NCI-H748 treated with DMSO at 0.1 percent for 48 hours (cell line): ENCODE measurements at places on chromosomes 1 and 21.

DNA sequence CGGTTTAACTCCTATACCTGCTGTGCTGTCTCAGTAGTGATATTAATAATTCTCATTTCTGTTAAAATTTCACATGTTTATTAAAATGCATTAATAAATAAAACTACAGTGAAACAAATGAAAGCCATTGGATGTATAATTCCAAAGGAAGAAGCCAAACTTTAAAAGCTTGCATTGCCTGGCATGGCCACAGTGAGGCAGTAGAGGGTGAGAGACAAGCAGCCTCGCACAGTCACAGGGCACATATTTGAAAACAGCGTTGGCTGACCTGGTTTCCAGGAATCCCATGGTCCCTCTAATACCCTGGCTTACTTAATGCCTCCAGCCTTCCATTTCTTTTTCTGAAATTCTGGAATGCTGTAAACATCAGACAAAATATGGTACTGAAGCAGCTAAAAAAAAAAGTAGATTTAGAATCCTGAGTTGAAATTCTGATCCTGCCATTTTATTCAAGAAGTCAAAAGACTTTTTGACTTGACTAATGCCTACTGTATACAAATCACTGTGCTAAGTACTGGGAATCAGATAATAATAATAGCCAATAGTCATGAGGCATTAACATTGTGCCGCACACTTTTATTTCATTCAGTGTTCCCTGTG lies 6.7 kb upstream of the RNASEL start:
- DNase-seq: peak; percentile 12

GRCh38 chr1:41592451-41593125 lies 108.1 kb upstream of the EDN2 start:
- no peak for DNase-seq

GRCh38 chr1:193562121-193562520 lies 375.7 kb upstream of the B3GALT2 start:
- no peak for DNase-seq

DNA sequence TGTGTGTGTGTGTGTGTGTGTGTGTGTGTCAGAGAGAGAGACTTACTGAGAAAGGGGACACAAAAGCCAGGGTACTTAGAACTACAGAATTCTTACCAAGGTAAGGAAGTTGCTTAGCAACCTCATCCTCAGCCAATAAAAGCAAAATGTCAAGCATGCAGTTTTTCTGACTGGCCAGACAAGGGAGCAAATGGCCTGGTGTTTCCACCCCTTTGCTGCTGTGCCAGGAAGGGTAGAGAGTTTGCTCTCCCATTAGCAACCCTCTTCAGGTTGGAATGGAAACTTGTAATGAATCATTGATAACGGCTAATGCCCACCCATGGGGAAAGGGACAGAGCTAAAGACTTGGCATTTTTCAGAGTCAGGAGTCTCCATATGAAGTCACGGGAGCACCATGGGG lies 10.6 kb downstream of the RXRG start:
- no peak for DNase-seq

- DNase-seq: no peak
Measured at GRCh38 chr1:64065571-64065970, 137.9 kb upstream of the UBE2U start.

- no peak for DNase-seq
Measured at GRCh38 chr1:52814465-52814864, 28.1 kb upstream of the ZYG11A start.

- no peak for DNase-seq
Measured at GRCh38 chr1:60049188-60049587, 24.4 kb downstream of the C1orf87 start.

DNA sequence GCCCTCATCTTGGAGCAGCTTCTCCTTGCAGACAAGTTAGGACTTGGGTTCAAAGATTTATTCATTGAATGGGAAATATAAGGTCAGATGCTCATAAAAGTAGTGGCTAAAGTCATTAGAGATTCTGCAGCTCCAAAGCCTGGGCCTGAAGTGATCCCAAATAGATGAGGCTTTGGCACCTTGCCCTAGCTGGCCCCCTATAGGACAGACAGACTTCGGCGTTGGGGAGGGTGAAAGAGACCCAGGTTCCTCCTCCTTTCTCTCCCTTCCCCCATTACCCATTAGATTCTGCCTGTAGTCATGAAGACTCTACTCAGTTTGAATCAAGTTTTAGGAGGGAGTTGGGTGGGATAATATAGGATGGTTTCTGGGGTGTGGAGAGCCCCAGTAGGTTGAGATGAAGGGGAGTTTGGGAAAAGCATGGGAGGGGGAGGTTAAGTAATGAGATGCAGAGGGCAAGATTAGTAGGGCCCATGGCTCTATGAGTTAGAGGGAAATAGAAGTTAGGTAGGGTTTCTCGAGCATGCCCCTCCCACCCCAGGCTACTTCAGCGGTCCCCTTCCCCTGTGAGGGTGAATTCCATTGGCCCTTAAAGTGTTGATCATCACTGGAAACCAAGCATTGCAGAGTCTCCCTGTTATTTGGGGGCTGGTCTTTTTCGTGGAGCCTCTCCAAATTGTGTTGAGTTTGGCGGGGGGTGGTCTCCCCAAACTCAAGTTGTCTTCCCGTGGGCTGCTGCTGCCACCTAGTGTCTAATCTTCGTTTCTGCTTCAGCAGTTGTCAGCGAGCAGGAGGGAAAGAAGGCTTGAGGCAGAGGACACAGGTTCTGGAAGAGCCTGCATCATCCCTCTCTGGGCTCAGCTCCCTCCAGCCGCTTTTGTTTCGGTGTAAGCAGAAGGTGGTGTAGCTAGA lies 2.1 kb upstream of the AHDC1 start:
- peak; percentile 7 for DNase-seq

- DNase-seq: no peak
Measured at GRCh38 chr21:42648606-42649005, 4.8 kb upstream of the PDE9A start.

- DNase-seq: no peak
Measured at GRCh38 chr1:114092186-114093062, 61.2 kb downstream of the SYT6 start.

DNA sequence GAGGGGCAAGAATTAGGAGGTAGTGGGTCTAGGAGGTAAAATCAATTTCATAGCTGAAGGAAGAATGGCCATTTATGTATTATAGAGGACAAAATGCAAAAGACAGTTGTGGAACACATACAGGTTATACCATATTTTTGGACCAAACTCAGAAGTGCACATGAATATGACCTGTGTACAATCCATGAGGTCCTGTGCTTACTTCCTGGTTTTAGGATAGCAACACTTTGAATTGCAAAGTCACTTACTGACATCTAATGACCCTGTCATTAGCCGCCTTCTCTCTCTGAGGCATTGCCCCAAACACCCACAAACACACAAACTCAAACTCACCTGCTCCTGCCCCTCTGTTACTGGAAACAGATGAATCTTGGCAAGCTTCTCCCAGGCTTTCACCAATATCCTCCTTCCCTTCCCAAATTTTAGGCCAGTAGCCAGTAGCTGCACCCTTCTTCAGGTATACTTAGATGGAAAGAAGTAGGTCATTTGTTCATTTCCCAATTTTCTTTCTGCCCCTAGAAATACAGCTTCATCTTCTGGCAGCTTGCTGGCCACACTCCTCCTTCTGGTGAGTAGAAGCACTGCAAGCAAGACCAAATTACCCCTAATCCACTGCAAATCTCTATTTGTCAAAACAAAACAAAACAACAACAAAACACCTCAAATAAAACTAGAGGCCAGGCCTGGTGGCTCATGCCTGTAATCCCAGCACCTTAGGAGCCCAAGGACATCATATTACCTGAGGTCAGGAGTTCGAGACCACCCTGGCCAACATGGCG lies 13.7 kb upstream of the RPL5 start:
- DNase-seq: no peak

- DNase-seq: no peak
Measured at GRCh38 chr1:168178227-168178637, 530 bp upstream of the TIPRL start.

DNA sequence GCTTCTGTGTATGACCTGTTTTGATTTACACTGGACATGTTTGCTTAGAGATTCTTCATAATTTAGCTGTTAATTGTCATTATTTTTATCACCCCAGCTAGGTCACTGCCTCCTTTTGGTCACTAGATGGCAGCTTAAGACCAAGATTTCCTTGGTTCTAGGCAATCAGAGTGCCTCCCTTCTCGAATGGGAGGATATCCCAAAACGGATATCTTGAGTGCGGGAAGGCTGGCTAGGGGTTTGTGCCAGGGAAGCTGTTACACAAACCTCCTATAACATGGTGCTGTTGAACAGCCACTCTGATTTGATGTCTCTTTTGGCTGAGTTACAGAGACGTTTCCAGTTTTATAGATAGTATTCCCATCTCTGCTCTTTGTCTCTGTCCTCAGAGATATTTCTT lies 283.5 kb downstream of the S1PR1 start:
- peak; percentile 48 for DNase-seq

DNA sequence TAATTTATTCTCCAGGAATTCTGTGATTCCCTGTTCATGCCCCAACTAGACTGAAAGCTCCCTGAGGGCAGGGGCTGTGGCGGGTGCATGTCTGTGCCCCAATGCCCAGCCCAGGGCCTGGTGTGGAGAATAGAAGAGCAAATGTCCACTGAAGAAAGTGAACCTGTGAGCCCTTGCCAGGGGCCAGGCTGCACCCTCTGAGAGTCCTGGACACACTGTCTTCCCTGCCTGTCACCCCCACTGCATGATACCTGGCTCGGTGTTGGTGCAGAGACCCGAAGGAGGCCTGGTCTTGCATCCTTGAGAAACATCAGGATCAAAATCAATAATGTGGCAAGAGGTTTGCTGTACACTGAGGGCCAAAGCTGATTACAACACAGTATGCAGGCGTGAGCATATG lies 69.8 kb upstream of the RUNX3 start:
- no peak for DNase-seq

DNA sequence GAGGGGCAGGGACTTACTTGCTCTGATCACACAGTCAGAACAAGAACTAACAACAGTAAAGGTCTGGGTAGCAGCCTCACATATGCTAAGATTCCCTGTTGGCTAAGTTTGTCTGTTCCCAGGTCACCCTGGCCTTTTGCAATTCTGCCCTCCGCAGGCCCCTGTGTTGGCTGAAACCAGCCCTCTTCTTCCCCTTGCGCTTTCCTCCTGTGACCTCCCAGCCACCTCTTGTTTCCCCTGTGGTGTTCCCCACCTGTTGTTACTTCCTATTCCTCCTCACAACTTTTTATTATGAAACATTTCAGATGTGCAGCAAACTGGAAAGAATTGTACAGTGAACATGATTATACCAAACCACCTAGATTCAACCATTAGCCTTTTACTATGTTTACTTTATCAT lies 23.4 kb downstream of the MAPKAPK2 start:
- no peak for DNase-seq

GRCh38 chr1:165215676-165216075 lies 140.8 kb downstream of the LMX1A start:
- no peak for DNase-seq

- DNase-seq: no peak
Measured at GRCh38 chr1:105072850-105073249, 1323.2 kb downstream of the AMY1C start.
